ENCODE measurements at places on chromosomes 3 and 15.

GRCh38 chr3:8286086-8286485, 215.5 kb upstream of the LMCD1 start:
- DNase-seq = no peak

DNA sequence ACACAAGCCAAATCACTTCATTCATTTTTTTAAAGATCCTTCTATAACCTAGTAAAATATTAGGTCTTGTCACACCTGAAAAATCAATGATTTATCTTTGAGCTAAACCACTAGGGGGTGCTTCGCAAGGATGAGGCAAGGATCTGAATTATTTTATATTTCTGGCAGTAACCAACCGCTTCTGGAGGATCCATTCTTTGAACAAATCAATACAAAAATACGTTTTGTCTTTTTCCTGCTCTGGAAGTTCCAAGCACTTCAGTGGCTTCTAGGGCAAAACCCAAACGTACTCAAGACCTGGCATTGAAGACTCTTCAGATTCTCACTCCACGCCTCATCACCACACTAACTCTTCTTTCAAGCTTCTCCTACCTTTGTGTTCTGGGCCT, 486 bp downstream of the LSG1 start:
- no peak for DNase-seq

DNA sequence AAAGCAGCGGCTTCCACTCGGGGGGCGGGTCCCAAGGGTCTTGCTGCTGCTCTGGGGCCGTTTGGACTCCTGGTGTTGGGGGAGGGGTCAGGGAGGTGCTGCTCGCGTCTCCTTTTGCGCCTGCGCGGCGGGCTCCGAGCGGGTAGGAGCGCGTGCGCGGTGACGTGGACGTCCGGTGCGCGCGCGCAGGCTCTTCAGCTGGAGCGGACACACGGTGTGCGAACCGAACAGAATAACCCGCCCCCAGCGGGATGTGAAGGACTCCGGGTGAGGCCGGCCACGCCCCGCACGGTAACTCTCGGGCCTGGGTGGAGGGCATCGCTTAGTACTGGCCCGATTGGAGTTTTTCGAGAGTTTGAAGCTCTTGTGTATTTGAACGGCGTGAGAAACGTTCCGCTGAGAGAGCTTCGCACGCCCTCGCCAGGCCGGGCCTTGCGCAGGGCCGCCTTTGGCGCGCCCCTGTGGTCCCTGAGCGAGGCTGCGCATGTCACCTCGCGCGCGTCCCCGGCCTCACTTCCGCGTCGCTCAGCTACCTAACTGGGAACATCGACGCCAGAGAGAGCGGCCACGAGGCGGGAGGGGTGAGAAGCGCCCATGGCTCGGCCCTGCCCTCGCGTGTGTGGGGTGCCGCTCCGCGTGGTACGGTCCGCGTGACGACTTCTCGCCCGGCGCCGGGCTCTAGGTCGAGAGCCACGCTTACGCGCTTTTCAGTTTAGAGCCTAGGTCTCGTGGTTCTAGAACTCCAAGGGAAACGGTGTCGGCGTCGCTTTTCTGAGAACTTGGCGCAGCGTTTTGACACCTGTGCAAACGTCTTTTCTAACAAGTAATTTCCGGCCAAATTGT, at the start of gene MGA:
TSS of gene MGA (plus strand) at position 171 of the 843 bp plus-strand sequence.
- DNase-seq = peak; percentile 89

GRCh38 chr3:111260878-111261277, 189.3 kb downstream of the NECTIN3 start:
- no peak for DNase-seq

DNA sequence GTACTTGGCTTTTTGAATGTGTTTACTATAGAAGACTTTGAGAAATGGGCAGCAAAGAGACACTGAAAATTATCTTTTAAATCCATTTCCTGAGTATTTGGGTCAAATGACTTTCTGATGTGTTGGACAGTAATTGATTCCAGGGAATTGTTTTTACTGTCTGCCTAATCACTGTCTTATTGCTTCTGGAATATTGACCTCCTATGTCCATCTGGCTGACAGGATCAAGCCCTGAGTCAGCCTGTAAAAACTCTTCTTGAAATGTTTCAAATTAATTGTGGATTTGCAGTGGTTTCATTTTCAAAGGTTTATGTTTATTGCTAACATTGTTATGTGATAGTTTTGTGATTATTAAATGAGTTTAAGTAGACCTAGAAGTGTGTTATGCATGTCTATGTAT, 50.6 kb upstream of the MLF1 start:
- DNase-seq = no peak

DNA sequence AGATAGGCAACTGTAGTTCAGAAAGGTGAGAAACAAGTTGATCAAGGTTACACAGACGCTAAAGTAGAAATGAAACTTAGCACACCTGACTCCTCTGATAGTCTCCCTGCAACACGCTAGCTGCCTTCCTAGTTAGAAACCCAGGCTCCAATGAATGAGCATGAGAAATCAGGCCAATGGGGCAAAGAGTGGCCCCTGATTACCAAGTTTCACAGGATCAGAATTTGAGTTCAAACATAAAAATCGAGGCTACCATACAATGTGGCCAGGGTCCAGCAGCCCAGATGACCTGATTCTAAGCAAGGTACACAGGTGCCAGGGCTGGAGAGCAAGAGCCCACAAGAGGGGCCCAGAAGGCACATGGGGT, 7.7 kb downstream of the PLD1 start:
- DNase-seq = no peak

- no peak for DNase-seq
These were observed 387.9 kb downstream of the ZIC1 start for GRCh38 chr3:147797095-147797494.

Data from activated T-cell treated with anti-CD3 and anti-CD28 coated beads for 48 hours (primary cell).